ENCODE measurements at places on chromosomes 3 and 15. TPM values are rescaled to one million over a fixed set of nuclear protein-coding genes. Genes with fewer than 3 reads are reported as not detected.

The GOLGA6A gene
- not detected for total RNA-seq

The NR1I2 gene
- total RNA-seq, result 0.18 TPM

The SLC28A2 gene
- total RNA-seq, result not detected

DNA sequence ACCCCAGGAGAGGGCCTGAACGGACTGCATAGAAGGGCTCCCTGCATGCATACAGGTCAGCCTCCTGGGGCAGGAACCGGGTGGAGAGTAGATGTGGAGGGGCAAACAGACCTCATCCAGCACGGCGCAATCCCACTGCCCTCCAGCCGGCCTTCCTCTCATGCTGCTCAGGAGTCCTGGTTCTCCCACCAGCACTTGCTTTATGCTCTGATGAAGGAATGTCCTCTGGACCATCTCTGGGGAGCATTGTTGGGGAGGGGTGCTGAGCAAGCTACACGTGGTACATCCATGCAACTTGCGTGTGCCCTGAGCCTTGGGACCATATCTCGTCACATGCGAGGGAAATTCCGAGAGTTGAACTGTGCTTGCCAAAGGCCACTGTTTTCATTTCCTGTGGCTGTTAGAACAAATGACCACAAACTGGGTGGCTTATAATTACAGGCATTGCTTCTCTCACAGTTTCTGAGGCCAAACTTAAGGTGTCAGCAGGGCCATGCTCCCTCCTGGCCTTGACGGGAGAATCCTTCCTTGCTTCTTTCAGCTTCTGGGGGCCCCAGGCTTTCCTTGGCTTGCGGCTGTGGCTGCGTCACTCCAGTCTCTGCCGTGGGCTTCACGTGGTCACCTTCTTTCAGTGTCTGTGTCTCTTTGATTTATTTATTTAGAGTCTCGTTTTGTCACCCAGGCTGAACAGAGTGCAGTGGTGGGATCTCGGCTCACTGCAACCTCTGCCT is 12.2 kb downstream of the SELENOS start:
- no peak for DNase-seq

DNA sequence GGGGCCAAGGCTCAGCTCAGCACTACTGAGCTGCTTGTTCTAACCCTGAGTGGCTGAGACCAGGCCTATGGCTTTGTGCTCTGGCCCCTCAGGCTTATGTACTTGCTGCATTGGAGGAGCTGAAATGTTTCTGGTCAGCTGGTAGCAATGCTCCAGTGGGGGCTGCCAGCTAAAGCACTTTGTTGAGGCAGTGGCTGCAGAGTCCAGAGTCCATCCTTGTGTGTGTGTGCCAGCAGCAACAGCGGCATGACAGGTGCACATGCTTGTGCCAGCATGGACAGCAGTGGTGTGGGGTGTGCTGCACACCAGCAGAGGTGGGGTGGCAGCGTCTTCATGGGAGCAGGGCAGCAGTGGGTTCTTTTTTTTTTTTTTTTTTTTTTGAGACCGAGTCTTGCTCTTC is 169.1 kb downstream of the VPS8 start:
- DNase-seq, result no peak

DNA sequence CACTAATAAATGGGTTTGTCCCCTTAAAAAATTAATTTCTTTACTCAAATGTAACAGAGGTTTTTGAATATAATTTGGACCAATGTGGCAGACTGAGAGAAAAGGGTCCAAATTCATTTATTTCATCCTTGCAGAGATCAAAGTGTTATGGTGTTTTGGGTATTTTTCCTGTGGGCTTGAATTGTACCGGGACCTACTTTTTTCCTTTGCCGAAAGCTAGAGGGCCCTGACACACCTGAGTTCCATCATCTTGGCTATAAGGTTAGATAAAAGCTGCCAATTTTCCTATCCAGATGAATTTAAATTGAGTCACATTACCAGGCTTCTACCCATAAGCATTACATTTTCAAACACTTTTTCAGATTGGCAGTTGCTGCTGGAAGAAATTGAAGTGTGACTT is 908 bp downstream of the CCNB2 start:
- DNase-seq, result peak; percentile 21

DNA sequence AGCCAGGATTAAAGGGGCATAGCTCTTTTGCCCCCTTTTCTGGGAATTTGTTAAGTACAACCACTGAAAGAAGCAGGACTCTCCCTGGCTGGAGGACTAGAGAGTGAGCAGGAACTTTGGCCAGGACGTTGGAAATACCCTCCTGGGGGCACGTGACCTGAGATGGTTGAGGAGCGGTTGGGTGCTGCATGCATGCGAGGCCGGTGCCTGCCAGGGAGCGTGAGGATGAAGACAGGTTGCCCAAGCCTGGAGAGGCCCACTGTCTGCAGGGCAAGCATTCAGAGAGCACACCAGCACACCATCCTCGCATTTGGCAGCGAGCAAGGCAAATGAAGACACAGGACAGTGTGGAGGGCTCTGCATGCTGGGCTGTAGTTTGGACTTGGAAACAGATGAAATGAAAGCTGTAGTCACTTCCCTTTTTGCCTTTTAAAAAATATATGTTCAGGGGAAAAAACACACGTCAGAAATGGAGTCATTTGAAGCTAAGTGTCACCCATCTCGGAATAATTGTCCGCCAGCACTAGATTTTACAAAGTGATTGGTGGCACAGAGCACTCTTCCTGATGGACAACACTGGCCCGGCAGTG is 217.6 kb downstream of the SLCO3A1 start:
- DNase-seq, result no peak

GRCh38 chr15:44719293-44719999 is 8.1 kb downstream of the B2M start:
- DNase-seq, result no peak

GRCh38 chr3:4795905-4796304 is 183.3 kb upstream of the BHLHE40 start:
- DNase-seq, result no peak

DNA sequence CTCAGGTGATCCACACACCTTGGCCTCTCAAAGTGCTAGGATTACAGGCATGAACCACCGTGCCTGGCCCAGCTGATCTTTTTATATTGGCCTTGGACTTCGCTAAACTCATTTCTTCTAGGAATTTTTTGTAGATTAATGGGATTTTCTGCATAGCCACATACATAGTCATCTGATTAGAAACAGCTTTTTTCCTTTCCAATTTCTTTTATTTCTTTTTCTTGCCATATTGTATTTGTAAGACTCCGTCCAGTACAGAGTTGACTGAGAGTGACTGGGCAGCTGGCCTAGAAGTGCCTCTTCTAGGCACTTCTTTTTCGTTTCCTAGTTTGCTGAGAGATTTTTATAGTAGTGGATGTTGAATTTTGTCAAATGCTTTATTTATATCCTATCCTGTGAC is 37.4 kb downstream of the ARIH1 start:
- DNase-seq, result no peak
